ENCODE measurements at places on chromosomes 13 and 19.

- DNase-seq, result no peak
These were observed 75.4 kb downstream of the PEG3 start for GRCh38 chr19:56765137-56765536.

- DNase-seq, result no peak
These were observed 94.3 kb downstream of the NHLRC3 start for GRCh38 chr13:39132286-39133230.

DNA sequence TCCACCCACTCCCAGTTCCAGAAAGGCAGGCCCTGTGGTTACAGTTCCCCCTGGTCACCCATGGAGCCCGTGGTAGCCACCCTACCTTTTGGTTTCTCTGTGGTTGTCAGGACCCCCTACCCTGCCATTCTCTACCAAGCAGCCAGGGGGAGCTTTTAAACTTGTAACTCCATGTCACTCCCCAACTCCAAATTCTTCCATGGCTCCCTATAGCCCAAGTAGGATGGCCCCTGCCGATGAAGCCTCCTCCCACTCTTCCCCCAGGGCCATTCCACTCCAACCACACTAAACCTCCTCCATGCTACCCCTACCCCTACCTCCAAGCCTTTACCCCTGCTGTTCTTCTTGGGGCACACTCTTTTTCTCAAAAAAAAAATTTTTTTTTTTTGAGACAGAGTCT is 2.2 kb downstream of the S1PR2 start:
- peak; percentile 31 for DNase-seq

DNA sequence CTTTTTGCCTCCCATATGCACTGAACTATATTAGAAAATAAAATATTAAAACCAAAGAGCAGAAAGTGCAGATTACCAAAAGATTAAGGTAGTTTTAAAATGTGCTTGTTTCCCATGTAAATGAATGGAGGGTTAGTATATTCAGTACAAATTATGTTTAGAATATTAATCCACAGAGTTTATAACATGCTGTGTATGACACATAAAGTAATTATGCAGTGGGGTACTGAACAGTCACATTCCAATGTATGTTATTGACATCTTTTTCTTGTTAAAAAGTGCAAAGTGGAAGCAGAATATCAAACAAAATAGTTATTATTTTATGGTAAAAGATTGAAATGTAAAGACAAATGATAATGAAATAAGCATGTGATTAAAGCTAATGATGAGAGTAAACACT is 79.3 kb downstream of the GPC6 start:
- no peak for DNase-seq

DNA sequence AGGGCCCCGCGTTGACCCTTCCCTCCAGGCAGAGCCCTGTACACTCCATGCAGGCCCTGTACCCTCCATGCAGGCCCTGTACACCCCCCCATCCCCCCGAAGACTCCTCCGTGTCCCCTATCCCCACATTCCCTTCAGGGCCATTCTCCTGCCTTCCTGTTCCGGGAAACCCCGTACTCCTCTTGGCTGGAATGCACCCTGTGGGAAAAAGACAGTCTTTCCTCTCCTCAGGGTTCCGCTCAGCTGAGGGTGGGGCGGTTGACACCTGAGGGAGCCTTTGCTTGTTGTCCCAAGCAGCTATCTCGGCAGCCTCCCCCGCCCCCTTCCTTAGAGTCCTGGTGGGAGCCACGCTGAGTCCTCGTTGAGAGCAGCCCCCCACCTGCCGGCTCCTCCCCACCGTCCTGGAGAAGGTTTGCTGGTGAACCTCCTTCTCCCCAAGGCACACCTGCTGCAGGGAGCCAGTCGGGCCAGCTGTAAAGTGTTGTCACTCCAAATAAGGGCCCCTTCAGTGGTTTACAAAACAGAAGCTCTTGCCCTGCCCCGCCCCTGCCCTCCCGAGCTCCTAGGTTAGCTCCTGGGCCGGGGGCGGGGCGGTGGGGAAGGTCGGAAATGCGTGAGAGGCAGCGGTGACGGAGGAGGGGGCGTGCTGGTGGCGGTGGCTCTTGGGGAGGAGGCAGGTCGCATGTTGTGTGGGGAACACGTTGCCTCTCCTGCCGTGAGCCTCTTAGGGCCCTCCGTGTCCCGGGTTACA is 1.5 kb downstream of the GNA11 start:
- DNase-seq, result peak; percentile 40

- DNase-seq, result no peak
These were observed 85.7 kb downstream of the SHISA2 start for GRCh38 chr13:25966086-25966485.

DNA sequence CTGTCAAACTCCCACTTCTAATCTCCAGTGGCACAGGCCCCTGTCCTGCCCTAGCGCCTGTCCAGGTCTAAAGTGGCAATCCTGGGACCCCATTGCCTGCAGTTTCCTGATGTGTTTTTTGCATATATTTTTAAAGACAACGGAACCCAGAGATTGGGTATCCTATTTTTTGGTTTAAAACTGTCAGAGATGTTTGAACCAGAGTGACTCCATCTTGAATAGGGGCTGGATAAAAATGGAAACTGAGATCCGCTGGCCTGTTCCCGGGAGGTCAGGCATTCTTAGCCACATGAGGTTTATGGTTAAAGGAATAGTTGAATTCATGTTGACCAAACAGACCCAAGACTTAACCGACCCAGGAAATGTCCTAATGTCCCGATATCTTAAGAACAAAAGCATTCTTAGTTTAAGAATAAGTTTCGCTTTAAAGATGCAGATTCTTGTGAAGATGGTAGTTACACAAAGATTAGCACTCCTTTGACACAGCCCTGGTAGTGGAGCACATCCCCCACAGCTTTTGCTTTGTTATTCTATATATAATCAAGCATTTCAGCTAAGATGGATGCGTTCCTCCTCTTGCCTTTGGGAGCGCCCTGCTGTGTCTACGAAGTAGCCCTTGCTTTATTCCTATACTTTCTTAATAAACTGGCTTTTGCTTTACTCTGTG is 332.1 kb downstream of the UQCRFS1 start:
- no peak for DNase-seq

GRCh38 chr19:39131255-39131755 is 5.7 kb downstream of the PAK4 start:
- no peak for DNase-seq

- no peak for DNase-seq
These were observed 3.1 kb downstream of the DDA1 start for GRCh38 chr19:17312189-17313113.

DNA sequence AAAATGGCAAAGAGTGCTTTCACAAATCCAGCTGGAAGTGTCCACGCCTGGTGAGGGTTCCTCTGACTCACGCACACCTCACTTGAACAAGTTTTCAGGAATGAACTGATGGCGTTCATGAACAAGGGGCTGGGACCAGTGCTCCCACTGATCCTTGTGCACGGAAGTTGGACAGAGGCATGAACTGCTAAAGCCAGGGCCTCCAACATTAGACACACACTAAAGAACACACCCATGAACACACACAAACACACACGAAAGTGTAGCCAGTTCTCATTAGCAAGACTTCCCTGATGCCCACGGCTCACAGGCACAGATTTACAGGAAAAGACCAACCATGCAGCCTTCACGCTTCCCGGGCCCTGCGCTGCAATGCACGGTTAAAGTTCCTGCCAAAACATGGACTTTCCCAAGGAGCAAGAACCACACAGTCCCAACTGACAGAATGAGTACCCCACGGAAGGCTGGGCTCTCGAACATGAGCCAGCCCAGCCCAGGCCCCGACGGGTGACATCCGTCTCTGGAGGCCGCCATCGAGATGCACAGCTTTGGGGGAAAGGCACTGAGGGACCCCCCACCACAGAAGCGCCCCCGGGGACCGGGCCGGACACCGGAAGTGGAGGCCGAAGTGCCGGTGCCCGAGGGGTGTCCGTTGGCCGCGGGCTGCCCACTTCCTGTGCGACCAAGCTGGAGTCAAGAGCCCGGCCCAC is 808 bp downstream of the DNMT1 start:
- DNase-seq, result peak; percentile 26

DNA sequence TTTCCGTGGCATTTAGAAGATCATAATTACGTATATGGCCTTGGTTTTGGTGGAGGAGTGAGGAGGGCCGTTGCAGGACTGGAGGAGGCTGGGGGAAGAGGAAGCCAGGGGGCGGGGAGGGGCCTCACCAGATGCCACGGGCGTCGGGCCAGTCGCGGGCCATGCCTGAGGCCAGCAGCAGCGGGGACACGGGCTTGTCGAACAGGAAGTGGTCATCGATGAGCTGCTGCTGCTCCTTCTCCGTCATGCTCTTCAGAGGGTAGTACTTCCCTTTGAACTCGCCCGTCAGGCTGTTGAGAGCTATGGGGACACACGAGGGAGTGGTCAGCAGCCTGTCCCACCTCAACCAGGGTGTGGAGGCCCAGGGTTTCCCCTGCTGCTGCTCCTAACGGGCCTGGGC is 11.1 kb downstream of the CKM start:
- no peak for DNase-seq

GRCh38 chr19:42185277-42185676 is 32.2 kb downstream of the DEDD2 start:
- no peak for DNase-seq

GRCh38 chr19:16588824-16589577 is 16.8 kb upstream of the SLC35E1 start:
- no peak for DNase-seq

DNA sequence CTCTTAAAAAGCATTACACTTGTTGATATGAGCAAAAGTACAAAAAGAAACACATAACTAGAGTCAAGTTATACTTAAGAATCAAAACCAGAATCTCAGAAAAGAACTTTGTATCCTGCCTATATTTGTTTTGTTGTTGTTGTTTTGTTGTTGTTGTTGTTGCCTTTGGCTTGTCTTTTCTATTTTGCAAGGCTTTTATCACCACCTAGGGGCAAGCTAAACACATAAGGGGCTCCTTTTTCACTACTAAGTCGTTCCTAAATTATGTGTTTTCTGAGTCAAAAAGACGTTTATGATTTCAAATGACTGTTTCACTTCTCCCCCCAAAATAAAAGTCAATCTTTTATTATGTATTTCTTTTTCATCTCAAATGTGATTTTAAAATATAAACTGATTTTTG is 250.2 kb downstream of the RBM26 start:
- no peak for DNase-seq

DNA sequence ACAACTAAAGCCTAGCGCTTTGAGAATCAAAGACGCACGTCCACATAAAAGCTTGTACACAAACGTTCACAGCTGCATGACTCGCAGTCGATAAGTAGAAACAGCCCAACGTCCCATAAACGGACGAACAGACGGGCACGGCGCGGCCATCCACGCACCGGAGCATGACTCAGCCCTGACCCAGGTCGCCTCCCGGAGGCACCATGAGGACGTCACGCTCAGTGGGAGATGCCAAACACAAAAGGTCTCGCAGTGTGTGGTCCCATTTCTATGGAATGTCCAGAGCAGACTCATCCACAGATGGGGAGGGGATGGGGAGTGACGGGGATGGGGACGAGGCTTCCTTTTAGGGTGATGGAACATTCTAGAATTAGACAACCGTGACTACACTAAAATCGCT is 9.4 kb downstream of the POLRMT start:
- DNase-seq, result no peak

DNA sequence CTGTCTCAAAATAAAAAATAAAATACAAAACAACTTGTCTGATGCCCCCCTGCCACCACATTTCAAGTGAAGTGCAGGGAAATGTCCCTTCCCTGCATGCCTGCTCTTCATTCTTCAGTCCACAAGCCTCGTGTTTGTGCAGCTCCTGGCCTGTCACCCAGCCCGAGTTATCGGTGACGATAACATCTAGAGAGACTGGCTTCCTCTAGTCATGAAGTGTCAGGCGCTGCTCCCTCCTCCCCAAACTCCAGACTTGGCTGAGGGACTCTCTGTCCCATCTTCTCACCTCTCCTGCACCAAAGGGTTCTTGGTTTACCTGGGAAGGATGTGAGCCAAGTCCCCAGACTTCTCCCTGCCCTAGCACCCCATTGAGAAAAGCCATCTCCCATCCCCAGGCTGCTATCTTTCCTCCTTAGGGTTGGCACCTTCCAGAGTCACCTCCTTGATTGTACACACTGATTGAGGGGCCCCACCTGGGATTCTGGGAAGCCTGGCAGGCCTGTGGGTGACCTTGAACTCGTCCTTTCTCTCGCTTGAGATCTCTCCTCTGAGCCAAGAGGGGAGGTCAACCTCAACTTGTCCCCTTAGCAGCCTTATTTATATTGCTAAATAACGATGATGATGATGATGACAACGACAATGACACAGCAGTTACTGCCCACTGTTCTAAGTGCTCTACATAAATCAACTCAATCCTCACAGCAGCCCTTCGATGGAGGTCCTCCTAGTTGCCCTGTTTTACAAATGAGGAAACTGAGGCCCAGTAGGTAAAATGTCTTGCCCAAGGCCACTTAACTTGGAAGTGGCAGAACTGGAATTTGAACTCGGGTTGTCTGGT is 13.1 kb upstream of the PLAUR start:
- no peak for DNase-seq

DNA sequence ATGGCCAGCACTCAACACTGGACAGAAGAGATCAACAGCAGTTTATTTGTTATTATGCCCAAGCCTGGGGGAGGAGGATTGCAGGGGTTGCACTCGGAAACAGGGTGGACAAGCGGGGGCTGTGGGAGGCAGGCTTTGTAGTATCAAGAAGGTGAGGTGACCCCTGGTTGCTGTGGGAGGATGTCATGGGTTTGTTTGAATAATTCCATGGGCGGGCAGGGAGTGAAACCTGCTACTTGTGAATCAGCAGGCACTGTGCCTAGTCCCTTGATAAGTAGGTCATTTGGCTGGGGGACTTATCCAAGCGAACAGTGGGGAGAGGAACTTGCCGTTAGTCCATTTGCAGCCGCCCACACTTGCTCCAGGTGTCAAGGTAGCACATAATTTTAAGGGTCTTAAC is 84.4 kb upstream of the KCTD15 start:
- DNase-seq, result no peak

DNA sequence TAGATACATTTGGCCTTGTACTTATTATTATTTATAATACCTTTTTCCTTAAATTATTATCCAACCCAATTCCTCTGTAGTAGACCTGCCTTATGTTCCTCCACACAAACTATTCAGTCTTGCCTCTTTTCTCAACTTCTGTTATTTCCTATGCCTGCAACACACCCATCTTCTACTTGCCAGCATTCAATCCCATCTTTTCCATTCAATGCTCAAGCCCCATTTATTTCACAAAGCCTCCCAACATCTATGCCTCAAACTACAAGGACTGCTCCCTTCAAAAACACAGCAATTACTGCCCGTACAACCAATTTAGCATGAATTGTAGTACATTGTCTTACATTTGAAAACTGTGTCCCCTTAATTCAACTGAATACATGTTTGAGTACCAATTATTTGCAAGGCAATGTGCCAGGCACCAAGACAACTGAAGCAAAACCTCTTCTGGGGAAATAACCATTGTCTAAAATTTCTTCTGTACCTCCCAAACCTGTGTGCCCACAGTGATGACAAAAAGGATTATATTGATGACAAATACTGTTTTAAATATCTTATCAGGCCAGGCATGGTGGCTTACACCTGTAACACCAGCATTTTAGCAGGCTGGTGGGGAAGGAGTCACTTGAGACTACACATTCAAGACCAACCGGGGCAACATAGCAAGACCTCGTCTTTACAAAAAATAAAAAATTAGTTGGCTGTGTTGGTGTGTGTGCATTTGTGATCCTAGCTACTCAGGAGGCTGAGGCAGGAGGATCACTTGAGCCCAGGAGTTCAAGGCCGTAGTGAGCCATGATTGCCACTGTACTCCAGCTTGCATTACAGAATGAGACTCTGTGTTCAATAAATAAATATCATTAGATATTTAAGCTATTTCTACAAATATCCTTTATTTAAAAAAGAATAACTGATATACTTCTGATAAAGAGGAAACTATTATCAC is 35.1 kb downstream of the ELF1 start:
- DNase-seq, result no peak

GRCh38 chr19:50357178-50358100 is 8.0 kb downstream of the NAPSA start:
- peak; percentile 86 for DNase-seq

- peak; percentile 98 for DNase-seq
These were observed at the start of gene PDCD5 for GRCh38 chr19:32580901-32581704. Gene PDCD5, plus strand, starts transcription at chr19:32581190. Its CDS starts 72 bp downstream, at chr19:32581262.
